ENCODE measurements at places on chromosomes 16 and 17.

- no peak for DNase-seq
Observed at GRCh38 chr16:85675251-85675874, 13.4 kb downstream of the GINS2 start.

DNA sequence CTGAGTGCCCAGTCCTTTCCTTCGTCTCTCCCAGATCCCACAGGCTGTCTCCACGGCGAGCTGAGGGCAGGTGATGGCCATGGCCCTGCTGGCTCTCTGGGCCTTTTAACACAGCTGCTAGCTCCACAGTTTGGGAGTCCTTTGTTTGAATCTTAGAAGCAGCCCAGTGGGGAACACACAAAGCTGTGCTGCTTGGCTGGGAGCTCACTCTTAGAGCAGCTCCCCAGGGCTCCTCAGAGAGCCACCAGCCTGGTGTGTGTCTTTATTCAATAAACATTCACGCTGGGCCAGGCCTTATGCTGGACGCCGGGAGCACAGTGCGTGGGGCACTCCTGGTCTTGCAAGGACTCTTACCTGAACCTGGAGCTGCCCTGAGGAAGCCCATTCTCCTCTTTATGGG, 29.7 kb downstream of the WNT3 start:
- no peak for DNase-seq

DNA sequence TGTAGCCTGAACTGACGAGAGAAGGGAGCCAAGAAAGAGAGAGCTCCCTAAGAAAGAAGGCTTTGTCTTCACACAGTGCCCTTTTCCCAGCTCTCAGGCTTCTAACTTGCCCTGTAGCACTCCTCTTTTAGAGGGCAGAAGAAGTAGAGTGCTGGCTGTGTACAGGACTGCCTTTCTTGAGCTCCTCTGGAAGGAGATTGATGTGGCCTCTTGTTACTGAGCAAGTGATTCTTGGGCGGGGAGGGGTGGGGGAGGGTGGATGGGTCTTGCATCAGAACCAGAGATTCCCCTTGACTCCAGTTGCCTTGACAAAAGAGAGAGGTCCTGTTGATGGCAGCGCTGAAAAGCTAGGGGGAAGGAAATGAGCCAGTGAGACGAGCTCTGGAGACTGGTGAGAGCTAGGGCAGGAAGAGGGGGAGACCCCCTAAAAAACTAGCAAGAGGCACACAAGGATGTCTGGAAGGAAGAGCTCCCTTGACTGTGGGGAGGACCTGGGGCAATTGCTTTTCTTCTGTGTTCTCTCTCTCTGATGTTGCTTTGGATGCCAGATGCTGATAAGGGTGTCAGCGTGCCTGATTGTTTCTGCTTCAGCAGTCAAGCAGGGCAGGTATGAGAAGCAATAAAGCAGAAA, 18.4 kb downstream of the GPR179 start:
- no peak for DNase-seq

- DNase-seq, result no peak
Observed at GRCh38 chr17:41965694-41966462, 717 bp upstream of the CNP start.

DNA sequence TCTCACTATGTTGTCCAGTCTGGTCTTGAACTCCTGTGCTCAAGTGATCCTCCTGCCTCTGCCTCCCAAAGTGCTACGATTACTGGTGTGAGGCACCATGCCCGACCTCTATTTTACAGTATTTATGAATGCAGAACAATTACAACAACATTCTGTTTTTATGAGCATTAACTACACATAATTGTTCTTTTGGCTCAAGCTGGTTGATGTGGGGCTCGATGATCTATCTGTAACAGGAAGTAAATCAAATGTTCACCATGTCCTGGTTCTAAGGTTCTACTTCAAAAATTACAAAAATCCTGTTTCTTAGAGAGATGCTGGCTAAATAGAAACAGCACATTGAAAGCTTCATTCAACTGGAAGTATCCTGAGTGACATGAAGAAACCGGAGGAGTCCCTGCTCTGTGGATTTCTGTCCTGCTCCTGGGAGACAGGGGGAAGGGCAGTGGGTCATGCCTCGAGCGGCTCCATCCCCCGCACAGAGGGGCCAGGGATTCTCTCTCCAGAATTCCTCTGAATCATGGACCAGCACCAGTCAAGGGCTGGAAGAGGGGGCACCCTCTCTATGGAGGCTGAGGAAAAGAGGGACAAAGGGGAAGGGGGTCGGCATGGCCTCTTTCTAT, 31.5 kb downstream of the FA2H start:
- DNase-seq, result no peak

DNA sequence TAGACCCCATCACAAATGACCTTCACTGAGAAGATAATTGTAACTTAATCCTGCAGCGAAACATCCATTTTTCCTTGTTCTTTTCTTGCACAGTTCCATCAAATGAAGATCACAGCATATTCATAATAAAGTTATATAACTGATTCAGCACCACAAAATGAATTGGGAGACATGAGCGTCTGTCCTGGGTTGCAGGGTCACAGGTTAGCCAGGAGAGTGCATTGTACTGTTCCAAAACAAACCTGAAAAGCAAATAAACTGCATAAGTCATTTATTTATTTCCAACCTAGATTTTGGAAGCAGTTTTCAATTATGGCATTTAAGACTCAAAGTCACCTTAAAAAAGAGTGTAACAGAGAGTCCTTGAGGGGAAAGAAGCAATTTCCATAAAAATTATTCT, 18.6 kb upstream of the INTS2 start:
- no peak for DNase-seq

DNA sequence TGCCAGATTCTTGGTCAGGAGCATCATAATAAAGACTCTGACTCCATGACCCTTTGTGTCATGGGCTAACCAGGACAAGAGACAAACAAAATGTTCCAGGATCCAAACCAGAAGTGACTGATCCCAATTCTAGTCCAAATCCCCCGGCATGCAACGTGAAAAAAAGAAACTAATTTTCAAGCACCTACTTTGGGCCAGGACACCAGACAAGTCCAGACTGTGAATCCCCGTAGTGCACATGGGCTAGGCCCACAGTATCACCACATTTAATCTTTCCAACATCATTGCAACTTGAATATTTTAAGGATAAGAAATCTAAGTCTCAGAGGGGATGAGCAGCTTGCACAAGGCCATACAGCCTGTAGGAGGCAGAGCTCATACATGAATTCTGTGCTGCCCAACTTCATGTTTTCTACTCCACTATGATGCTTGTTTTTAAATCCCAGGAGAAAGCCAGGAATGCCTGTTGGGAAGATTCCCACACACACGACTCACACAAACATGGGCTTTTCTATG, 365.7 kb downstream of the NPIPA8 start:
- DNase-seq, result no peak

DNA sequence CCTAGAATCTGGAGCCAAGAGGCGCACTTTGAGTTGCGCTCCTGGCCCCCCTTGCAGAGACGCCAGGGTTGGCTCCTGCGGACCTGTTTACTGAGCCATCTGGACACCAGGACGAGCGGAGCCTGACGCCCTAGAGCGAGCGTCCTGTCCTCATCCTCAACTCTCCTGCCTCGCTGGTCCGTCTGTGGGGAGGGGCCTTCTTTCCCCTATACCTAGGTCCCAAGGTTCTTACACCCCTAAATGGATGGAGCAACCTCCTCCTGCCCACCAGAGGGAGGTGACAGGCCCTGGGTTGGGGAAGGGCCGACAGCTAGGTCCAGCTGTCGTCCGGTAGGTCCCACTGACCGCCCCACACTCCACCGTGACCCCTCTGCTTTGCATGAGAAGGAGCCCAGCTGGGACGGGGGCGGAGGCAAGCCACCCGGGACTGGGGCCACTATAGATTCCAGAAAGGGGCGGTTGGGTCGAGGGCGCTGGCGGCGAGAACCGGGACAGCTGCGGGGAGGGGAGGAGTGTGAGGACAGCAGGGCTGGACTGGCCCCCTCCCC, 3.1 kb upstream of the LHX1 start:
- DNase-seq, result no peak

- no peak for DNase-seq
Observed at GRCh38 chr17:62110923-62111484, 45.9 kb upstream of the MED13 start.

GRCh38 chr17:45410144-45411091, 22.3 kb downstream of the ARHGAP27 start:
- DNase-seq, result no peak

DNA sequence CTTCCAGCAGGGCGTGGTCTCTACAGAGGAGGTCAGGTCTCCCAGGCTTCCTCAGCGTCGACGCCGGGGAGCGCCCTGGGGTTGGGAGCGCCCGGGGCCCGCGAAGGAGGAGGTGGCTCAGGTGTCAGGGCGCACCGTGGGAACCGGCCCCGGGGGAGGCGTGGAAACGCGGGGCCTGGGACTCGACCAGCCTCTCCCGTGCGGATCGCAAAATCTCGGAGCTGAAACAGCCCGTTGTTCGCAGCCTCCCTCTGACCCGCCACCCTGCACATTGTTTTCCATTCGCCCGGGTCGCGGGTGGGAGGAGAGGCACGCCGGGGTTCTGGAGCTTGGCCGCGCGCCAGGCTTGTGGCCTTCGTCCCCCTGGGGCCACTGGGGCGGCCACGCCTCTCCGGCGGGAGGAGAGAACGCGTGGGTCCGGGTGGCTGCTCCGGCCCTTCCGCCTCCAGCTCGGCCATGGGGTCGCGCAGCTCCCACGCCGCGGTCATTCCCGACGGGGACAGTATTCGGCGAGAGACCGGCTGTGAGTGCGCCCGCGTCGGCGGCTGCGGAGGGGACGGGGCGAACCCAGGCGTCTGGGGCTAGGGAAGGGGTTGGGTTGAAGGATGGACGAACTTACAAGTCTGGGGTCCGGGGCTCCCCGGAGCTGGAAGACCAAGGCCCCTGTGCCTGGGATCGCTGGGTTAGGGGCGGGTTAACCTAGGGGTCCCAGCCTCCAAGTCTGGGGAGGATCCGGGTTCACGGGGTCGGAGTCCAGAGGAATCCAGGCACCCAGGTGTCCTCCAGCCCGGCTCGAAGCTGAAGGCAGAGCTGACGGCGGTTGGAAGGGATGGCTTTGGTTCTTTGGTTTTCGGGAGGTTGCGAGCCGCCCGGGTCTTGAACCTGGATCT, at the start of gene CHP2:
TSS of gene CHP2 (plus strand) at position 433 of the 890 bp plus-strand sequence. CDS start at position 457, 24 bp downstream.
- DNase-seq, result no peak

Measured in amygdala (tissue), 56 donors.